ENCODE measurements at places on chromosomes 7 and 10.

GRCh38 chr10:117257721-117258120, 16.8 kb downstream of the SLC18A2 start:
- DNase-seq, result no peak

DNA sequence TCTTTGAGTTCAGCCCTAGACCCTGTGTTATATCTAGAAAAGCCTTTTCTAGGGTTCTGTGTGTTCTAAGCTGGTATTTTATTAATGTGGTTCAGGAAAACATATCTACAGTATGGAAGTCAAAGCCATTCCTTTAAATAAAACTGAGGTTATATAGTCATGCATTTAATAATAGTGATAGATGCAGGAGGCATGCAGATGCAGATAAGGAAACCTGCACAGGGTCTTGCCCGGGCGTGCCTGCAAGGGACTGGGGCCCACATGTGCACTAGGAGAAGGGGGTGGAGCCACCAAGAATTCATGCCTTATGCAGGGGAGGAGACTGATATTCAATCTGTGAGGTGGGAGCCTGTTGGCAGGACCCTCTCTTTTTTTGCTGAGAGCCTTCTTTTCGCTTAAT, 171.5 kb downstream of the PRPF18 start:
- DNase-seq, result no peak

- no peak for DNase-seq
Observed at GRCh38 chr10:8520382-8520781, 465.9 kb downstream of the GATA3 start.

DNA sequence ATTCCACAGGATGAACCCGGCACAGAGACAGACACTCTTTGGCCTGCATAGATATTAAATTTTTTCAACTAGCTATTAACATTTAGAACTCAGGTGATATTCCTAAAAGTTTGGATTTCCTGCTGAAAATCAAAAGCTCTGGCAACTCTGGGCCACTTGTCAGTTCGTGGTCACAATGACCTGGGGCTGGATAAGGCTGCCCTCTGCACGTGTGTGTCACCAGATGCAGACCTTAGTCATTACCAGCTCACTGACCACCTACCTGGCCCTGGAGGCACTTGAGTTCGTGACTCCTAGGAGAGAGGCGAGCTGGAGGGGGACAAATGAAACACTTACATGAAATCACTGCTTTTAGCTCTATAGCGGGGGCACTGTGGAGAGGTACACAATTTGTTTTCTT, 126.5 kb downstream of the HIPK2 start:
- DNase-seq, result no peak

DNA sequence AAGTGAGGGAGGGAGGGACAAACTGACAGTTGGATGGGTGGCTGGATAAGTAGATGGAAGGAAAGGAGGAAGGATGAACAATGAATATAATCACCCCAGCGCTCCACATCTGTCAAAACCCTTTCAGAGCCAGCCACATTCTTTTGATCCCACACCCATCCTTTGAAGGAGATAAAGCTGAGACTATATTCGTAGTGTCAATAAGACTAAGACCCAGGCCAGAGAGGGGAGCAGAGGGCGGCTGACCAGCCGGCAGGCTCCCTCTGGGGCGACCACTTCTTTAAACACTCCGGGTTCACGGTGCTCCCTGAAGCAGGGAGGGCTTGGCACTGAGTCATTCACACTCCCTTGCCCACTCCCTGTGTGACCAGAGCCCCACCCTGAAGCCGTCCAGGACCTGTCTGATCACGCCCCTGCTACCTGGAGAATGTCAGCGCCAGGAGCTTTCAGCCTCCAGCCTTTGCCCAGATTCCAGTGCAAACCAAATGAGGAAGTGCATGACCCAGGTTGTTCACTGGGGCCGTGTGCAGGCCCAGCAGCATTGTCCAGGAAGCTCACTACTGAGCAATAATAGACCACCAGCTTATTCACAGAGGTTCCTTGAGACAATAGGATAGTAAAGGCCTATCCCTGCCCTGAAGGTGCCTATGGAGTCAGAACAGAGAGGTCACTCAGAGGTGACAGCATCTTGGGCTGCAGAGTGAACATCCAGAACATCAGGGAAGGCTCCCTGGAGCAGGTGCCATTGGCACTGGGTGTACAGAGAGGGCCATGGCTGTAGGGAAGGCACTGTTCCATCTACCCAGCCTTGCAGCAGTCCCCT, 34.4 kb downstream of the UNC5B start:
- no peak for DNase-seq

DNA sequence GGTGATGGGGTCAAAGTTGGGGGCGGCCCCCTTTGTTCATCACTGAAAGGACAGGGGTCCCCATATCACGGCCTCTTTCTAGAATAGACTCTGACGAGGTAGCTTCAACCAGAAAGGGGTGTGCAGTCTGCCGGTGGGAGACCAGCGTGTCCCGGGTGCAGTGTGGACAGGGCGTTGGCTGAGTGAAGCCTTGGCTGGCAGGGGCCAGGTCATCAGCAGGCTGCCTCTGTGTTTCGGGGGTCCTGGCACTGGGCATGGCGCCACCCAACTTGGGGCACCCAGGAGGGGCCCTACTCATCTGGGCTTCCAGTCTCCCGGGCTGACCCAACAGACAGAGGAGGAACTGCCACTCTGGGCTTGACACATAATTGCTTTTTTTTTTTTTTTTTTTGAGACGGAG, 3.5 kb upstream of the AMZ1 start:
- no peak for DNase-seq

DNA sequence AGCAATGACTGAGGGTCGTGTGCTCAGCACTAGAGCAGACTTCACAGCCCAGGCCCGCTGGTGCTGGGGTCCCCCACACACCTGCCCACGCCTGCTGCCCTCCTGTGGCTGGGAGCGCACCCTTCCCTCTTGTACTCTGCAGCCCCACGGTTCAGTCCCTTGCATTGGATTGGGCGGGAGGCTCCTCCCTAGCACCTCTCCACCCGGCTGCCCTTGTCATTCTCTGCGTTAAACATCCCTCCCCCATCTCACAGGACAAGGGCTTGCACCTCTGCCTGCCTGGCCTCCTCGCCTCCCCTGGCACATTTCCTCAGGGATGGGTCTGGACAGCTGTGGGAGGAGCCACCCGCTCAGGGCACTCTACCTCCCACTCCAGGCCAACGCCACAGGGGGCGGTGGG, 68.6 kb downstream of the ALOX5 start:
- no peak for DNase-seq

DNA sequence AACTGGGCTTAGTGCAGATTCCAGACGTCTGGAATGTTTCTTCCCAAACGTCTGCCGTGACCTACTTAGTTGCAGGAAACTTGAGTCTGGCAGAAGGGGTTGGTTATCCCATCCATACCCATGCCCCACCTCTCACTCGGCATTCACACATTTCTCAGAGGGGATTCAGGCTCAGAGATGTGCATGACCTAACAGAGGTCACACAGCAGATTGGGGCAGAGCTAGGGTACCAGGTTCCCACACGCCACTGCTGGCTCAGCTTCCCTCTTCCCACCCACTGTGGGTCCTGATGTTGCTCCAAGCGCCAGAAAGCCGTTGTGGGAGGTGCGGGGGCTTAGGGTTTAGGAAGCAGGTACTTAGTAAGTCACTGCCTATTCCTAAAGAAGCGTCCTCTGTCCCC, 3.0 kb downstream of the UCMA start:
- DNase-seq, result no peak

GRCh38 chr10:75018686-75019307, 92.7 kb upstream of the SAMD8 start:
- no peak for DNase-seq

GRCh38 chr10:14409247-14409646, 78.5 kb upstream of the FRMD4A start:
- DNase-seq, result no peak

- DNase-seq, result no peak
Observed at GRCh38 chr7:46383605-46384004, 462.5 kb upstream of the IGFBP3 start.

DNA sequence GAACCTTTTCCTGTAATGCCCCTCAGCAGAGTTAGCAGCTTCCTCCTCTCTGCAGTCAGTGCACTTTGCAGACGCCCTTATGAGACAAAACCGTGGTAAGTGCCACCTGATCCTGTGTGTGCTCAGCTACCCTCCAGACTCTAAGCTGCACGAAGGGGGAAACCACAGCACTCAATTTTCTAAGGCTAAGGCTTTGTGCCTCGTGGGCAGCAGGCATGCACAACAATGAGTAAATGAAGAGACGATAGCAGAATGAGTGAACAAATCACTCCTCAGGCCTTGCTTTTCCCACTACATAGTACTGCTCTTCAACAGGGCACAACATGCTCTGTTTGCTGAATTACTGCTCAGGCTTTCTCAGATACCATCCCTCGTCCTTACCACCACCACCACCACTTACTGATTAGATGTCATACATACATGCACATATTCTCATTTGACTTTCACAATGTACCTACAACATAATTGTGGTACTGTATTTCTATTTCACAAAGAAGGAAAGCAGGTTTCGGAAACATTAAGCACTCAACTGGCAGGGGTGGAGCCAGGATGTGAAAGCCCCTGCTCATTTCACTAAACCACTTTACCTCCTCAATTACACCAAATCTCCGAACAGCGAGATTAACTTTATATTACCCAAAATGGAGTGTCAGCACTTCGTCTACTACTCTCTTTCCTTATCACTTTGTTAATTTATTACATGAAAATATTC, 85.4 kb downstream of the ICA1 start:
- no peak for DNase-seq

GRCh38 chr7:142899661-142900060, 14.1 kb upstream of the TRPV6 start:
- no peak for DNase-seq

- no peak for DNase-seq
Observed at GRCh38 chr7:70392256-70392876, 739.6 kb upstream of the GALNT17 start.

DNA sequence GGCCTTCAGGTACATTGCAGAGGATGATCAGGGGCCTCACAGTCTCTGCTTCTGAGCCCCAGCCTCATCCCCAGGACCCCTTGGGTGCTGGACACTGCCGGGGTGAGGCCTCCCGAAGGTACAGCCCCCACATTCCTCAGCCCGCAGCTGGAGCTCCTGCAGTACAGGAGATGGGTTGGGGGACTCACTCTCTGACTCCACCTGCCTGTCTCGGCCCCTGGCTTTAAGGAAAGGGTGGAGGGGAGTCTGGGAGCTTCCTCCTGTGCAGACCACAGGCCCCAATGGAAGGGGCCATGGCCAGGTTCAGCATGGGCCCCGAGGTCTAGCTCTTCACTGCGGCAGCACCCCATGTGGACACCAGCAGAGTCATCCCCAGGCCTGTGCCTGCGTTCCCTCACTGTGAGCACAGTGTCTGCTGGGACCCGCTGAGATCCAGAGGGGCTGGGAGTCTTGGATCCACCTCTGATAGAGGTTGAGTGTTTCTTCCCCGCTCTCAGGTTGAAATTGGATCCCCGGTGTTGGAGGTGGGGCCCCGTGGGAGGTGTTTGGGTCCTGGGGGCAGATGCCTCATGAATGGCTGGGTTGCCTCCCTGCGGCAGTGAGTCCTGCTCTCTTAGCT, 99.9 kb downstream of the PRKAG2 start:
- DNase-seq, result no peak

GRCh38 chr7:65247491-65247890, 126.2 kb upstream of the ZNF92 start:
- DNase-seq, result no peak

DNA sequence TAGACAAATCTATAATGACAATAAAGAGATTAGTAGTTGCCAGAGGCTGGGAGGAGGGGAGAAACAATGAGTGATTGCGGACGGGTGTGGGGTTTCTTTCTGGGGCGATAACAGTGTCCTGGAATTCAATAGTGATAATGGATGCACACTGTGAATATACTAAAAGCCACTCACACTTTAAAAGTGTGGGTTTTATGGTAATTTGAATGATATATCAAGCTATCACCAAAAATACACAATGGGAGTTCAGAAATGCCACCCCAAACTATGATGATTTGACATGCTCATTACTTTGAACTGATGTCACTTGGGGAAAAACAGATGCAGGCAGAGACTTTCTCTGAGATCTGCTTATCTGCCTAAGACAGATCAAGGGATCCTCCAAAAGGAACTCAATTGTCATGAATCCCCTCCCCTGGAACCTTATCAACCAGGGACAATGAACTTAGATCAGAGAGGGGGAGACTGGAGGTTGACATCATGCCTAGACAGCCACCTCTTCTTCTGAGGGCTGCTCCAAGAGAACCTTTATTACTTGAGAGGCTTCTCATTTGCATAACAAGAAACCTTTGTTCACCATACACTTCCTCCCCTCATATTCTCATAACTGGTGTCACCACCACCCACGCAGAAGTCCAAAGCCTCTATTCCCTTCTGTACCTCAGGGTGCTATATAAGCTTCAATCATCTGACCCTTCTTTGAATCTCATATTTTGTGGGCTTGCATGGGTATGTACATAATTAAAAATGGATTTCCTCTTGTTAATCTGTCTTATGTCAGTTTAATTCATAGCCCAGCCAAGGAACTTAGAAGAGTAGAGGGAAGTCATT, 14.8 kb upstream of the ZC3HAV1 start:
- no peak for DNase-seq

DNA sequence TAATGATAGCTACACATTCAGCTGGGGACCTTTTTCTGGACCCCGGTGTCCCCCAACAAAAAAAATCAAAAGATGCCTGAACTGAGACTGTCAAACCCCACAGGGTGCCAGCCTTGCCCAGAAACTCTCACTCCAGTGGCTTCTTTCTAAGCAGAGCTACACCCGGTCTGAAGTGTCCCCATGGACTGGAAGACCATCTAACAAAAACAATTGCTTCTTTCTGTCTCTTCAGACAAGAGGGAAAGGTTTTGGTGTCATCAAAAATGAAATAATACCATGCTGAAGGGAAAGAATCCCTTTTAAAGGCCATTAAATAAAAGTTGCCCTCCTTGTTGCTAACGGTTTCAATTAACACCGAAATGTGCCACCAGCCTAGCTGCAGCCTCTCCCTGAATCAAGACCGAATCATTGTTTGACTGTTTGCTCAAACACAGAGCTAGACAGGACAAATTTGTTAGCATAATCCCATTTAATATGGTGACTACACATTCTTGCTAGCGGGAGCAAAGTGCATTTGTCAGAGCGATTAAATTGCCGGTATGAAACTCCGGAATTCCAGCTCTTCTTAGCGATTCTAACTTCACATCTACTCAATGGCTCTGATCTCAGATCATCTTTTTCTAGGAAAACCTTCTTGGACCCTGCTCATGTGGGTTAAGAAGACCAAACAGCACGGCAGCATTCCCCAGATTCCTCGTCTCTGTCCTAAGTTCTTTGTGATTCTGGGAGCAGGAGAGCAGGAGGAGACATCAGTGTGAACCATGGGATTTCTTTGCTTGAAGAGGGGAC, 397.5 kb upstream of the PRKCQ start:
- no peak for DNase-seq

GRCh38 chr7:18505870-18506460, 10.4 kb downstream of the HDAC9 start:
- DNase-seq, result no peak

- DNase-seq, result no peak
Observed at GRCh38 chr10:17171141-17171641, 30.3 kb downstream of the TRDMT1 start.

DNA sequence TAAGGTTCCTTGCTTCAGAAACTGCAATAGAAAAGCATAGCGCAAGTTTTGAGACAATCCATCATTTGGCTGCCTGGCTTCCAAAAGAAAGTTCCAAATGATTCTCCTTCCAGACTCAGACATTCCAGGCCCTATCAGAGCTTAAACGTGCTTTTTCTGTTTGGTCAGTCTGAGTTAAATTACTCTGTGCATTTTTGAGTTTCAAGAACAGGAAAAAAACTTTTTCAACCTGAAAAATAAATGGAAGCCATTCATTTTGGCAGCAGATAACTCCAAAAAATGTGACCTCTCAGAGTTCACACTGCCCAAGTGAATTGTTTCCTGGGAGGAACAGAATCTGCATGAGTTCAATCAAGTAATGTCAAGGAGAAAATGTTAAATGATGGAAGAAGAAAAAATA, 354.2 kb downstream of the CXCL12 start:
- DNase-seq, result no peak

Data from AG04450 (cell line).